ENCODE measurements at places on chromosomes 11 and 22. TPM values are rescaled to one million over a fixed set of nuclear protein-coding genes. Genes with fewer than 3 reads are reported as not detected.

DNA sequence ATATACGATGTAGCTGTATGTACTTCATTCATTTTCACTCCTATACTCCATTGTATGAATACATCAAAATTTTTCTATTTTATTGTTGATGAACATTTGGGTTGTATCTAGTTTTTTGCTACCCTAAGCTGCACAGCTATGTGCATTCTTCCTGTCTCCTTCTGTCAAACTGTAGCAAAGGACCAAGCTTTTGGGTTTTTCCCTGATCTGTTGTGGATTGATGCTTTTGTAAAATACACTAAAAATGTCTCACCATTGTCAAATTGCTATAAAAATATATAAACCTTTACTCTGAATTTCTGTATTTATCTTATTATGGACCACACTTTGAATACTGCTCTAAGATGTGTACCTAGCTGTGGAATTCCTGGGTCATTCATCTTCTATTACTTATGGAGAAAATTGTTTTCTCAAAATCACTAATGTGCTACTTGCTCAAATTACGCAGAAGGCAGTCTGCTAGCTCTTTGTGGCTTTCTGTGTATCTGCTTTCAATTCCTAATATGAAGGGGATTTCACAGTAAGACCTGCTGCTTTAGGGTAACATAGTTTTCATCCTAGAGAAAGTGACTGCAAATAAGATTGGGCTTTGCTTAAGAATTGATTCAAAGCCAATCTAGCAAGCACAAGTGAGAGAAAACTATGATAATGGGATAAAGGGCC is 123.4 kb downstream of the CYP2R1 start:
- DNase-seq = no peak

- no peak for DNase-seq
Measured at GRCh38 chr11:1291295-1292017, 18.0 kb downstream of the TOLLIP start.

GRCh38 chr22:38777087-38777671 is 16.8 kb downstream of the DNAL4 start:
- DNase-seq = no peak

The ADAMTS15 gene
- 4.9 TPM for total RNA-seq
